Stimulated activated CD4-positive, alpha-beta T cell treated with anti-CD3 and anti-CD28 coated beads, Interleukin-12 subunit alpha, Interleukin-12 subunit beta, amount 100 ng/mL, for 4 hours (primary cell): ENCODE measurements at places on chromosomes 3 and 15.

GRCh38 chr15:97892167-97892938 is 68.2 kb upstream of the ARRDC4 start:
- no peak for DNase-seq

- DNase-seq: no peak
Measured at GRCh38 chr3:194806991-194807630, 121.4 kb downstream of the FAM43A start.

- peak; percentile 31 for DNase-seq
Measured at GRCh38 chr15:100111125-100112060, 230.4 kb downstream of the ADAMTS17 start.

DNA sequence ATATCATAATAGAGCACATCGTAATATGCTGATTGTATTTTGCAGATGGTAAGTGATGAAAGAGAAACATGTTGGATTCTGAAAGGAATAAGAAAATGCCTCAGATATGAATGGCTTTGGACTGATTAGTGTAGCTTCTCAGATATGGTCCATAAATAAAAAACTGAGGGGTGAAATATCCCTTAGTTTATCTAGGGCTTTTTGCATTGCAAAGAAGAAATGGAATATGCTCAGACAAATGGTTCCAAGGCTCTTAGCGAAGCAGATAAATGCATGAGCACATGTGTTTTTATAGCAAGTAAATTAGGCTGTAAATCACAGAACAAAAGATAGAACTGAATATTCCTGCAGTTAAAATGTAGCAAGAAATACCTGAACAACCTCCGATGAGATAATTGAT is 820.9 kb upstream of the GRM7 start:
- no peak for DNase-seq

DNA sequence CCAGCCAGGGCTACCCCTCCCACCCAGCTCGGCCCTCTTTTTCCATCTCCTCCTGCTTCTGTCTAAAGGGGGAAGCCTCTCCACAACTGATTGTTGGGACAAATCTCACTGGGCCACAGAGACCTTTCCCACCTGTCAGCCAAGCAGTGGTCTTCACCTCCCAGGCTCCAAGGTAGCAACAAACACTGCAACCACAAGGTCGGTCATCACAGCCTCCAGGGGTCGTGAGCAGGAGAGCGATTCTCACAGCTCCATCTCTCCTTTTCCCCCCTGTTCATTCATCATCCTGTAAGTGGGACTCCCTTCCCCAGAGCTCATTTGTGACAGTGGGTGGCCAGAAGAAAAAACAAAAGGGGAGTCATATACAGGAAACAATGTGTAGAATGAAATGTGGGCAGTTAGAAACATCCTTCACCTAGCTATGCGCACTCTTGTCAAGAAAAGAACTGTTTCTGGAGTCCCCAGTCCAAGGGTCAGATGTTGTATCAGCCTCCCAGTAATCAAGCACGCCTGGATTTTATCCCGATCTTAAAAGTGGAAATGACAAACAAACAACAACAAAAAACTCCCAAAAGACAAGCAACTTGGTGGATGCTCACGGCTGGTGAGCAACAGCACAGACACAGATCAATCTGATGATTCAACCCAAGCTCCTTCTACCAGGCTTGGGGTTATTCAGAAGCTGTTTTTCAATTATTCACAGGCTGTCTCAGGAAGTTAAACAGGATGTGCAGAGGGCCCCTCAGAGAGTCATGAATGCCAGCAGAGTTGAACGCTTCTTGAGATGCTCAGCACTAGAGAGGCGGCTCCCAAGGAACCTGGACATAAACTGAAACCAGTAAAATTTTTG is 22.4 kb downstream of the LYZL4 start:
- DNase-seq: peak; percentile 8

- DNase-seq: no peak
Measured at GRCh38 chr15:62797171-62797570, 245.4 kb upstream of the TPM1 start.

- DNase-seq: no peak
Measured at GRCh38 chr3:71456156-71456555, 127.4 kb downstream of the FOXP1 start.

DNA sequence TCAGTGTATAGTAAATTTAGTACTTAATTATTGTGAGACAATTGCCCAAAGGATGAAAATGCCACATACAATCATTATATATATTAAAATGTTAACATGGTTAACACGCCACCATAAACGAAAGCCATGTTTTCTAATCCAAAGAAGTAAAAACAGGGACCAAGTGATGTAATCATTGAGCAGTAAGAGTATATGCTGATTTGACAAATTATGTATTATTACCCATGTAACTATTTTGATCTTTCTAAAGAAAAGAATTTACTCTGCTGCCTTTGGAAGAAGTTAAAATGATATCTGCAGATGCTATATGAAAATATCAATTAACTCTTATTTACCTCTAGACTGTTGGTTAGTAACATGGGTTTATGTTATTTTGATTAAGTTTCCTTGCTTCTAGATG is 150.2 kb downstream of the NAALADL2 start:
- no peak for DNase-seq

DNA sequence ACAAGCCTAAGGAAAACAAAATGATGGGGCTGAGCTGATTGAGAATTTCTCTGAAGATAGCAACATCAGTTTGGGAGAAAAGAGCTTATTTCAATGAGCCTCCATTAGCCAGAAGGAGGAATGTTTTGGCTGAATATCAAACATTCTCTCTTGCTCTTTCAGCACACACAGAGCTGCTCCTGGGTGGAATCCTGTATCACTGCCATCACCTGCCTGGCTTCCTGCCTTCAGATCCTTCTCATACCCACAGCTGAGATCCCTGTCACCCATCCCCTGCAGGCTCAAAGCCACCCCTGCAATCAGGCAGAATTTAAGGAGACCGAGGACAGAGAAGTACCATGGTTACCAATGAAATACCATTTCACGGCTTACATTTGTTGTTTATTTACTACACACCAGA is 27.2 kb upstream of the SYN2 start:
- no peak for DNase-seq

DNA sequence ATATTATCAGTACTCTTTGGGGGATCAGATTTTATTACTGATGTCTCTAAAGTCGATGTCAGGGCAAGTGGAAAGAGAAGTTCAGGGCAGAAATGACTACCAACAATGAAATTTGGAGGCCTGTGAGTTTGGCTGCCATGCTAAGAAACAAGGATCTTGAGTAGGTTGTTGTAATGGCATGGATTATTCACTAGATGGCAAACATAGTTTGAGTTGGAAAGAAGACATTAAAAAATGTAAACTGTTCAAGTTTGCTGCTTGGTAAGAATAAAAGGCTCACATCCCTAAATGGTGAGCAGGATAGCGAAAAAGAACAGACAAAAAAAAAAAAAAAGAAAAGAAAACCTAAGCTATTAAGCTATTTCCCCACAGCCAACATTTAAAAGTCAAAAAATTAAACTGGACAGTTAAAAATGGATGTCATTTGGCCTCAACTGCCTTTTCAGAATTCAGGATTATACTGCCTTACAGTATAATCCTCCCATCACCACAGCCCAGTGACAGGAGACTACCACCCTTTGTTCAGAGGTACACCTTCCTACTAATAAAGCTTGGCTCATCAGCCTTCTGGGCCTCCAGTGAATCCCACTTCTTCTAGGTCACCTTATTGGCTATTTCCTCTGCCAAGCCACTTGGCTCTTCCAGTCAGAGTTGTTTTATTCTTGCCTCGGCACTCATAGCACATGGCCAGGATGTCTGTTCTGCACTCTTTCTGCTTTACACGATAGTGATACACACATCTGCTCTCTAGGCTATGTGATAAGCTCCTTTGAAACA is 163.7 kb downstream of the PLD1 start:
- DNase-seq: no peak

DNA sequence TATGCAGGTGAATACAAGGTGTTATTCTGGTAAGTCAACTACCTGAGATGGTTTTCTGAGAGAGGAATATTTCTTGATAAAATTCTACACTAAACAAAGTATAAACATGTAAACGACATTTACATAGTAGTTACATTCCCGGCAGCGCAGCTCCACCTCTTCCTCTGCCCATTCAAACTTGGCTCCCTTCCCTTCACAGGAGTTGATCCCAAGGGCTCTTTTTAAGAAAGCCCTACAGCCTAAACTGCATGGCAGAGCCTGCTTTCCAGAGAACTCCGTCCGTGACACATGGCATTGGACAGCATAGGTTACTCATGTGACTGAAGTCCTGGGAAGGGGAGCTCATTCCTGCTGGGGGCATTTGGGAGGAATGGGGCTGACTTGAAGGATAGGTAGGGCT is 22.0 kb upstream of the LCTL start:
- no peak for DNase-seq

DNA sequence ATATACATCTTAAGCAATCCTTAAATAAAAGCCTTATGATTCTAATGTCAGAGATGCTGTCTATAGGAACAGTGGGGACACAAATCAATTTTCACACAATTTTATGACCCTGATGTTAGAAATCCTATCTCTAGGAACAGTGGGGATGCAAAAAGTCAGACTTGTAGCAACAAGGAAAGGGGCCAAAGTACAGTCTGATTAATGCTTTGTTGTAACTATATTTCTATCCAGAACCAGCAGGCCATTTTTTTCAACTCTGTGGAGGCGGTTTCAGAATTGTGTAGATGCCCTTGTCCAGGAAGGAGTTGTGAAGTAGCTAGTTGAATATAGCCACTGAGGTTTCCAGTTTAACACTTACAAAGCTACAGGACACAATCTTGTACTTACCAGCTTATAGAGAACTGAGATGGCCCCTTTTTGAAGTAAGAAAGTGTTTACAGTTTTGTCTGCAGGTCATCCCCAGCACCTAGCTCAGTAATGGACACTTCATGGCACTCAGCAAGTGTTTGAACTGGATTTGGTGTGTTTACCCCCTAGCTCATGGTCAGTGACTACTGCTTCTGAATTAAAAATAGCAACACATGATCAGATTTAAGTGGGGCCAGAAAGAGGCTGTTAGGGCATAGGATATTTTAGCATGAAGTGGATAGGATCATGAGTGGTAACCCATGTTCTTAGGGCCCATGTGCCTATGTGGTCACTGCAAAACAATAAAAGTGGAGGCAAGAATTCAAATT is 54.3 kb downstream of the RAB7A start:
- DNase-seq: no peak
